ENCODE measurements at places on chromosomes 6 and 20. TPM values are rescaled to one million over a fixed set of nuclear protein-coding genes. Genes with fewer than 3 reads are reported as not detected.

The CGAS gene
- total RNA-seq = 6.7 TPM

DNA sequence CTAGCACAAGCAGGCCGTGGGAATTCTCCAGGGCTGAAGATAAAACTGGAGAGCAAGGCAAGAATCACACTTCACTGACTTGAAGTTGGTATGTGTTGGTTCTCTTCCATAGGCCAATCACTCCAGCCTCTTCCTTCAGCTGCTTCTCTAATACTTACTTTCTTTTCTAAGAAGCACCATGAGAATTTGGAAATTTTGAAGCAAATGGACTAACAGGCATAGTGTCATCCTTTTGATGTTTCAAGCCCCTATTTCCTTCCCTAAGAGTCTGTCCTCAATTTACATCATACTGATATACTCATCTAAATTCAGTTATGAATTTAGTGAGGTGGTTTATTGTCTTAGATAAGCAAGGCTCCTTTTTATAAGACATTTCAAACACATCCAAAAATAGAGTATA lies 24.0 kb downstream of the SLC26A8 start:
- no peak for DNase-seq

The RNF217 gene
- 8.9 TPM for total RNA-seq

The CRISP2 gene
- total RNA-seq = not detected

The KCNK15 gene
- total RNA-seq = 0.33 TPM

The LY6G5C gene
- total RNA-seq = 1.2 TPM

DNA sequence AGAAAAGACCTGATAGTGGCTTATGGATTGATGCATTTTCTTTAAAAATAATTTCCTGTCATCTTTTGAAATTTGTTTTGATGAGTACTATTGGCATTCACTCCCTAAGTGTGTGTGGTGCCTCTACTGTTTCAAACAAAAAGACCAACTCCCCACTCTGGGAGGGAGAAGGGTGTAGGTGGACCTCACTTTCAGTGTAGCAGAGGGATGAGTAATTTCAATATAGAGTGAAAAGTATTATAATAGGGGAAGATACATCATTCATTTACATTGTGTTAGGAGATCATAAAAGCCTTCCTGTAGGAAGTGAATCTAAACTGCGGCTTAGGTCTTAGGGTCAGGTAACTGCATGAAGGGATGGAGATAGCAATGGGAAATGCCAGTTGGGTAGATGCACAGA lies 46.4 kb downstream of the SAMD3 start:
- DNase-seq = no peak

DNA sequence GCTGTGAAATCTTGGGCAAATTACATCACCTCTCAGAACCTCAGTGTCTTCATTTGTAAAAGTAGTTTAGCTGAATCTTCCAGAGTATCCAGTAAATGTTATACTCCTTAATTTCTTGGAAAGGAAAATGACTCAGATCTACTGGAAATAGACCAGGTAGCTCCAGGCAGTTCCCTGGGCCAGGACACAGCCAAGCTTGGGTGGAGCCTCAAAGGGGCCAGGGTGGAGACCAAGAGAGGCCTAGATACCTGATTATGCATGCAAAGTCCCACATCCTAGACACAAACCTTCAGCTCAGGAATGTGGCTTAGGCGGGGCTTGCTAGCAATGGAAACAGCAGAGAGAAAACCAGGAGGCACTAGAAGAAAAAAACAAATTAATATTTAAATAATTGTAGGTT lies 272.8 kb downstream of the MAFB start:
- DNase-seq = no peak

DNA sequence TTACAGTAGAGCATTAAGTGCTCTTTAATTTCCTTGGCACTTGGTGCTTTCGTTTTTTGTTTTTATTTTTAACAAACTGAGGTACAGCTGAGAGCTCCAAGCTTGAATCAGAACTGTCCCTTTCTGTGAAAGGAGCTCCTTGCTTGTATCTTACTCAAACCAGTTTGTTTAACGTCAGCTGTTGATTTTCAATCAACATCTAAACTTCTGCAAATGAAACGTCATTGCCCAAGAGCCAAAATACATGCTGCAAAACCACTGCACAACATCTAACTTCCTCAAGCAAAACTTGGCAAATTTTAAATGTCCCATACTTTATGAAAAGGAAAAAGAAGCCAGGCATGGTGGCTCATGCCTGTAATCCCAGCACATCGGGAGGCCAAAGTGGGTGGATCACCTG lies 15.2 kb downstream of the VNN2 start:
- DNase-seq = no peak

The TRIM31 gene
- total RNA-seq = not detected

DNA sequence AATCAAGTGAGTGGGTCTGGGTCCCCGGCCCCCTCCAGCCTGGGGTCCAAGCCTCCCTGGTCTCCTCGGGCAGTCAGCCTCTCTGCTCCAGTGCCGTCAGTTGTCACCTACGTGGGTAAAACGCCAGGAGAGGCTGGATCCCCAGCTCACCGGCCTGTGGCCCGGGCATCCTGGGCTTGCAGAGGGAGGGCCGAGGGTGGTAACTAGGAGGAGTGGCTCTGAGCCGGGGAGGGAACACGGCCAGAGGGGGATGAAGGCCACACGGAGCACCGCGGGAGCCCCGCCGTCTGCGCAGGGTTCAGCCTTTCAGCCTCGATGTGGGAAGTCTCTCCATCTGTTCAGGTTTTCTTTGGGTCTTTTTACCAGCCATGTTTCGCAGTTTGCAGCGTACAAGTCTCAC lies 29.5 kb upstream of the BHLHE23 start:
- peak; percentile 51 for DNase-seq

Measured in H1 (cell line).